ENCODE measurements at places on chromosomes 2 and 18. TPM values are rescaled to one million over a fixed set of nuclear protein-coding genes. Genes with fewer than 3 reads are reported as not detected.

SLC14A1 gene
- 167 TPM for total RNA-seq

RTP5 gene
- total RNA-seq = not detected

DPP10 gene
- not detected for total RNA-seq

LRATD1 gene
- 0.07 TPM for total RNA-seq

RAB6C gene
- total RNA-seq = not detected

VWA3B gene
- not detected for total RNA-seq

ARL4C gene
- total RNA-seq = 79.7 TPM

C1GALT1C1L gene
- 0.20 TPM for total RNA-seq

PGAP1 gene
- 14.0 TPM for total RNA-seq

SLC23A3 gene
- 8.1 TPM for total RNA-seq

LAMA3 gene
- total RNA-seq = 3.8 TPM

DTNA gene
- 7.8 TPM for total RNA-seq

CNTNAP5 gene
- not detected for total RNA-seq

ATRAID gene
- 155 TPM for total RNA-seq

STON1 gene
- total RNA-seq = 24.5 TPM

ERFE gene
- 0.56 TPM for total RNA-seq

WDR12 gene
- total RNA-seq = 22.4 TPM

DPYSL5 gene
- total RNA-seq = not detected

HMSD gene
- total RNA-seq = not detected

SNED1 gene
- total RNA-seq = 62.5 TPM

ZFAND2B gene
- total RNA-seq = 26.0 TPM

MAP3K19 gene
- not detected for total RNA-seq

AMER3 gene
- not detected for total RNA-seq

UGT1A3 gene
- total RNA-seq = not detected

TMEM18 gene
- total RNA-seq = 12.3 TPM

PSMA8 gene
- total RNA-seq = not detected

RBM44 gene
- total RNA-seq = 0.33 TPM

ACMSD gene
- not detected for total RNA-seq

MYOM1 gene
- total RNA-seq = 2.5 TPM

CTDP1 gene
- total RNA-seq = 25.7 TPM

SCTR gene
- not detected for total RNA-seq

CFAP65 gene
- total RNA-seq = 0.03 TPM

KANSL1L gene
- 20.5 TPM for total RNA-seq

SLC5A7 gene
- total RNA-seq = not detected

DNMT3A gene
- 18.0 TPM for total RNA-seq

TUBB6 gene
- total RNA-seq = 702 TPM

TPO gene
- total RNA-seq = not detected

SIX3 gene
- total RNA-seq = not detected
